ENCODE measurements at places on chromosomes 5 and 9. TPM values are rescaled to one million over a fixed set of nuclear protein-coding genes. Genes with fewer than 3 reads are reported as not detected.

DNA sequence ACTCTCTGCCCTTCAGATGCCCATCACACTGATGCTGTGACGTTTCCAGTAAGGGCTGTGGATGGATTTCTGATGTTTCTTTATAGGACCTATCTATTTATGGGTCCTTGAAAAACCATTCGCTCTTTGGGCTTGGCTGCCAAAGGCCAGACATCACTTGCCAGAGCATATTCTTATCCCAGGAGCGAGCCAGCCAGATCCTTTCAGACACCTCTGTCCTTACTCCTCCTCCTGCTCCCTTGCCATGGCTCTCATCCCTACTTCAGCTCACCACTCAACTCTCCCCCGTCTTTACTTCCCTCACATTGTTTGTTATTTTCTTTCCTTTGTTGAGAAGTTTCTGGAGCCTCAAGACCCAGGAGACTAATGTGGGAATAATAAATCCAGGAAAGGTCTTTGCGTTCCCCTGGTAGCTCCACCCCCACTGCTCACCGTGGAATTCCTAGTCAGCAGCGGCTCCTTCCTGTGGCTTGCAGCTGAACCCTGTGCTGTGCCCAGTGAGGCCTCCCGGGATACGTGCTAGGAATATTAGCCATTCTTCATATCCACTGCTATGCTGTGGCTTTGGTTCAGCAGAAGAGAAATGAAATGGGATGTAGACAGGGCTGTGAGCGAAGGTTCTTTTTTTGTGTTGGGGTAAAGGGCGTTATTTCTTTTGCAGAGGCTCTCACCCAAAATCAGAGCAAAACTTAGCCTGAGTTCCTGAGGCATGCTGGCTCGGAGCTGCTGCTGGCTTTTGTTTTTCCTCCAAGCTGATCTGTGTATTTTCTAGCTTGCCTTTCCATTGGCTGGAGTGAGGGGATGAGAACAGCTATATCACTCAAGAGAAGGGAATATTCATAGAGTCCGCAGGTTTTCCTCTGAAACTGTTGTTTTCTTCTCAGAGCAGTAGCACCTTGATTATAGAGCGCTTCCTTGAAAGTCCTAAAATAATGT is 171.1 kb downstream of the SAXO1 start:
- DNase-seq: no peak
- peaks cover 2% of the 10 kb centered on the region for H3K4me1 ChIP-seq
- no peak overlapping the region for H3K27ac ChIP-seq
- no peaks in the 10 kb centered on the region for H3K27me3 ChIP-seq
- peaks cover 48% of the 10 kb centered on the region for H3K36me3 ChIP-seq

Gene SPEF2
- 2.6 TPM for polyA plus RNA-seq

DNA sequence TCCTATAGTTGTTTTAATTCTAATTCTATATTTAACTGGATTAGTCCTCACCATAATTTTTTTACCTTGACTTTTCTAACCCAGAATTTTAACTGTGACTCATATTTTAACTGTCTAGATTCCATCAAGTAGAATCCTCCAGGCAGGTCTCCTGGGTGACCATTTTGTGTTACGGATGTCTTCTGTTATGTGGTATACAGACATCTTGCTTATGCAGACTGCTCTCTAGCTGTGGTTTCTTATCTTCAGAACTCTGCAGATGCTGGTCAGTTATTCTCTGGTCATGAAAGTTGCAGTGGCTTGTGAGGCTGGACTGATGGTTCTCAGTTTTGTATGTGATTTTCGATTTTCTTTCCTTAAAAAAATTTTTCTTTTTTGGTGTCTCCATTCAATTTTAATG is 139.4 kb downstream of the ATG10 start:
- peak overlapping the region; percentile 56 for H3K27ac ChIP-seq
- H3K36me3 ChIP-seq: no peaks in the 10 kb centered on the region
- peaks cover 4% of the 10 kb centered on the region for H3K4me1 ChIP-seq
- no peak for DNase-seq
- no peaks in the 10 kb centered on the region for H3K27me3 ChIP-seq

Gene MSX2
- polyA plus RNA-seq: 5.1 TPM

DNA sequence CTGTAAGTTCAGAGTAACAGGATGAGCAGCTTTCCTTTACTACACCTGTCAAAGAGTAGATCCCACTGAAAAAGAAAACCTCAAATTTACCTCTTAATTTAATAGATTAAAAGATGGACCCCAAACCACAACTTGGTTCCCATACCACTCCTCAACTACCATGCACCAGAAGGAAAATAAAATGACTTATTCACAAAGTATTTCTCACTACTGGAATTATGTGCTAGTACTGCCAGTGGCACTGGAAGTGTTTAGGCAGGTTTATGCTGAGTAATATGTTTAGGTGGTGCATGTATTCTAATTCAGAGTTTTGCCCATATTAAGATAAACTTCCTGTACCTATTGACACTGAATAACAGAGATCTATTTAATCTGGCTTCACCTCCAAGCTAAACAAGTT is 6.6 kb downstream of the PLK2 start:
- DNase-seq: no peak
- no peaks in the 10 kb centered on the region for H3K4me1 ChIP-seq
- H3K27me3 ChIP-seq: no peaks in the 10 kb centered on the region
- H3K27ac ChIP-seq: peak overlapping the region; percentile 87
- H3K4me3 ChIP-seq: no peak overlapping the region
- H3K36me3 ChIP-seq: peaks cover 56% of the 10 kb centered on the region

Gene CD72
- 2.5 TPM for polyA plus RNA-seq

DNA sequence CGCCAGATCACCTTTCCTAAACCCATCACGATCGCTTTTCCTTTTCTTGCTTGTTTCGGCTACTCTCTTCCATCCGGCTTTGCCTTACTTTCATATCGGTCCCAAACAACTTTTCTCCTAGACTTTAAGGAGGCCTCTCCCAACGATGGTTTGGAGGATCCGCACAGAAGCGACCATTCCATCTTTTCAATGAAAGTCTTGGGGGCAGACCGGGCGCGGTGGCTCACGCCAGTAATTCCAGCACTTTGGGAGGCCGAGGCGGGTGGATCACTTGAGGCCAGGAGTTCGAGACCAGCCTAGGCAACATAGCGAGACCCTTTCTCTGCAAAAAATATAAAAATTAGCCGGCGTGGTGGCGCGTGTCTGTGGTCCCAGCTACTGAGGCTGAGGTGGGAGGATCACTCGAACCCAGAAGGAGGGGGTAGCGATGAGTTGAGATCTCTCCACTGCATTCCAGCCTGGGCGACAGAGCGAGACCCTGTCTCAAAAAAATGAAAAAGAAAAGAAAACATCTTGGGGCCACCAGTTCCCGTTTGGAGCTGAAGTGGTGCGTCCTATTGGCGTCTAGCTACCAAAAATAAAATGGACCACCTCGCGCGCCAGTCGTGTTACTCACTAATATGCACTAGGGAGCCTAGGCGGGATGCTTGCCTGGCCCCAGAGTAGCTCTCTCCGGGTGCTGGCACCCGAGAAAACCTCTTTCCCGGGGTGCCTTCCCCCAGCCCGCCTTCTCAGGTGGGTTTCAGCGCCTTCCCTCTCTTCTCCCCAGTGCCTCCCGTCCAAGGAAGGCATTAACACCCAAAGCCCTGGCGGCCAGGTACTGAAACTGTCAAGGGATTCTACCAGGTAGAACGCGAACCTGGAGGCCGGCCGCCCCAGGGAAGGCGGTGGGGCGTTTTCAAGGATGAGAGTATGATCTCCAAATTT is 800 bp upstream of the AP3B1 start:
- H3K27ac ChIP-seq: peak overlapping the region; percentile 87
- no peaks in the 10 kb centered on the region for H3K27me3 ChIP-seq
- H3K4me3 ChIP-seq: peak overlapping the region; percentile 97
- DNase-seq: peak; percentile 29
- H3K4me1 ChIP-seq: peaks cover 4% of the 10 kb centered on the region
- H3K36me3 ChIP-seq: no peaks in the 10 kb centered on the region

DNA sequence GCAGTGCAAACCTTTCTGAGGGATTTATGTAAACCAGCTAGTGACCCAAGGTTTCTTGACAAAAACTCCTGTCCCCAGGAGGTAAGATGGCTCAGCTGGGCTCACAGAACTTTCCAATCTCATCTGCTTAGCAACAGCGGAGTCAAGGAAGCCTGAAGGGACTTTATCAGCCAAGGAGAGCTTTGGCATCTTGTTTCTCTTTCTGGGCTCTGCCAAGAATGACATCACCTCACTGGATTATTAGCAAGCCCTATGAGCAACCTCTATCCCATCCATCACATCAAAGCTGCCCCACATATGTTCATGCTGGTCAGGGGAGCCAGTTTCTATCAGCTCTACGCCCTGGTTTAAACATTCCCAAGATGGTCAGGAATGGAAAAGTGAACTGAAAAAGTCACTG is 461.3 kb downstream of the ENC1 start:
- 0 out of 2 replicates have a peak, but pooled peaks cover 7% of the 10 kb centered on the region for H3K4me1 ChIP-seq
- H3K27me3 ChIP-seq: no peaks in the 10 kb centered on the region
- no peaks in the 10 kb centered on the region for H3K36me3 ChIP-seq
- H3K4me3 ChIP-seq: no peak overlapping the region
- peak overlapping the region; percentile 25 for H3K27ac ChIP-seq
- DNase-seq: no peak

DNA sequence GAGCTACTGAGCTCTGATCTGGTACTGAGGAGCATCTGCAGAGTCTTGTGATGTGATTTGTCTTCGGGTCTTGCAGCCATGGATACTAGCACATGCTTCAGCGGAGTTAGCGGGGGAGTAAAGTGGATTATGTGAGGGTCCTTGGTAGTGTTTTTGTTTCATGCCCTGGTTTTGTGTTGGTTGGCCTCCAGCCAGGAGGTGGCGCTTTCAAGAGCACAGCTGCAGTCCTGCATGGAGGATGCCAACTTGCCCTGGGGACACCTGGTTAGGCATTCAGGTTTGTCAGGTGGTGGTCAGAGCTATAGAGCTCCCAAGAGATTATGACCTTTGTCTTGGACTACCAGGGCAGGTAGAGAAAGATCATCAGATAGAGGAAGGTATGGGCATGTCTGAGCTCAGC is 185.8 kb upstream of the CDH6 start:
- no peaks in the 10 kb centered on the region for H3K4me1 ChIP-seq
- H3K4me3 ChIP-seq: no peak overlapping the region
- no peak overlapping the region for H3K27ac ChIP-seq
- no peaks in the 10 kb centered on the region for H3K27me3 ChIP-seq
- H3K36me3 ChIP-seq: no peaks in the 10 kb centered on the region

Gene SYNPO
- polyA plus RNA-seq: 5.1 TPM

GRCh38 chr9:112494153-112494552 is 7.5 kb downstream of the KIAA1958 start:
- DNase-seq: no peak
- peaks cover 14% of the 10 kb centered on the region for H3K4me1 ChIP-seq
- no peak overlapping the region for H3K4me3 ChIP-seq
- no peaks in the 10 kb centered on the region for H3K27me3 ChIP-seq
- H3K36me3 ChIP-seq: peaks cover 15% of the 10 kb centered on the region

GRCh38 chr5:82512025-82512424 is 233.9 kb upstream of the RPS23 start:
- no peak for DNase-seq
- H3K4me3 ChIP-seq: no peak overlapping the region
- no peaks in the 10 kb centered on the region for H3K4me1 ChIP-seq
- H3K27ac ChIP-seq: no peak overlapping the region
- H3K36me3 ChIP-seq: no peaks in the 10 kb centered on the region
- no peaks in the 10 kb centered on the region for H3K27me3 ChIP-seq

Measured in SK-N-SH (cell line).